ENCODE measurements at places on chromosomes 7 and 10. TPM values are rescaled to one million over a fixed set of nuclear protein-coding genes. Genes with fewer than 3 reads are reported as not detected.

The PANK1 gene
- 18.2 TPM for polyA plus RNA-seq

- no peak for DNase-seq
Observed at GRCh38 chr10:98131619-98132018, 2.8 kb upstream of the R3HCC1L start.

DNA sequence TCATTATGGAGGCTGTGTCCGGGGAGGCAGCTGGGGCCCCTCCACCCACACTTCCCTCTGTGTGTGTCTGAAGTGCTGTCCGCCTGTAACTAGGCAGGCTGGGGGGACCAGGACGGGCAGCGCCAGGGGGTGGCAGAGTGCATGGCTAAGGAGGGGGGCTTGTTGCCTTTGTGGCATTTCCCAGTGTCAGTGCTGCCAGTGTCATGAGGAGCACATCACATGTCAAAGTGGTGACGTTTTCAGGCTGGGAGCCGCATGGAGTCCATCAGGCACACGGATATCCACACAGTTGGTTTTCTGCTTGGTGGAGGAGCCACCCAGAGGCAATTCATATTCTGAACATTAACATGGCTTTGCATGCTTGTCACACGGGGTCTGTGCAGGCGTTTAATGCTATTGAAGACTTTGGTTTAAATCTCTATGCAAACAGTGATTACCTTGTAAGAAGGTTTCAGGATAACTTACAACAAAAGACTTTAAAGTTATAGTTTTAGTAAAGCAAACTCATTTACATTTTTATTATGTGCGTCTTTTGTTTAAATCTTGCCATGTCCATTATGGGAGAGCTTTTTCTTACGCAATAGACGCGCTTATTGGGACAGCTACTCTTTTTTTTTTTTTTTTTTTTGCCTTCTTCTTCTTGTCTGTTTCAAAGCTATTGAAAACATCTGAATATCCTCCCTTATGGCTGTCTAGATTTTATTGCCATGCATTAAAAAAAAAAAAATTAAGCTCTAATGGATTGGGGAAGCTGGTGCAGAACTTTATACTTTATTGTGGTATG is 52.9 kb downstream of the C10orf67 start:
- DNase-seq: no peak

- DNase-seq: no peak
Observed at GRCh38 chr10:101226491-101227428, 2.5 kb downstream of the LBX1 start.

DNA sequence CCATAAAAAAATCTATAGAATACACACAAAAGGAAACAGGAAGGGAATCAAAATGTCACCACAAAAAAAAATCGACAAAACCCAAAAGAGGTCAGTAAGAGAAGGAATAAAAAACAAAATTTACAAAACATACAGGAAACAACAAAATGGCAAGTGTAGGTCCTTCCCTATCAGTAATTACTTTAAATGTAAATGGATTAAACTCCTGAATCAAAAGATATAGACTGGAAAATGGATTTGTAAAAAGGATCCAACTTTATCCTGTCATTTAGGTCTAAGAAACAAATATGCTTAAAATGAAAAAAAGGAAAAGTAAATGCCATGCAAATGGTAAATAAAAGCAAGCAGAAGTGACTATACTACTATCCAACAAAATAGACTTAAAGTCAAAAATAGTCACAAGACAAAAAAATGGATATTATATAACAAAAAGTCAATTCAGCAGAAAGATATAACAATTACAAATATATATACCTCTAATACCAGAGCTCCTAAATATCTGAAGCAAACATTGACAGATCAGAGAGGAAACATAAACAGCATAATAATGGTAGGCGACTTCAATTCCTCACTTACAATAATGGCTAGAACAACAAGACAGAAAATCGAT is 2.0 kb downstream of the OR13A1 start:
- DNase-seq: no peak

- no peak for DNase-seq
Observed at GRCh38 chr10:116088985-116089384, 184.0 kb downstream of the GFRA1 start.

The TCF7L2 gene
- polyA plus RNA-seq: 14.5 TPM

The PPP3CB gene
- polyA plus RNA-seq: 11.4 TPM

The NPFFR1 gene
- polyA plus RNA-seq: not detected

The ZSCAN25 gene
- 12.1 TPM for polyA plus RNA-seq

The AMPH gene
- polyA plus RNA-seq: not detected

The IDI2 gene
- not detected for polyA plus RNA-seq

GRCh38 chr10:132848951-132849545 is 63.1 kb upstream of the NKX6-2 start:
- DNase-seq: no peak

All from HepG2 (cell line).